NCI-H524 treated with DMSO at 0.1 percent for 48 hours (cell line): ENCODE measurements at places on chromosomes 13 and 19.
A peak's percentile ranks its signal among the peaks of the same experiment; 100 is the strongest.

GRCh38 chr13:50387051-50387581 lies 371.9 kb downstream of the KCNRG start:
- peak; percentile 56 for DNase-seq

DNA sequence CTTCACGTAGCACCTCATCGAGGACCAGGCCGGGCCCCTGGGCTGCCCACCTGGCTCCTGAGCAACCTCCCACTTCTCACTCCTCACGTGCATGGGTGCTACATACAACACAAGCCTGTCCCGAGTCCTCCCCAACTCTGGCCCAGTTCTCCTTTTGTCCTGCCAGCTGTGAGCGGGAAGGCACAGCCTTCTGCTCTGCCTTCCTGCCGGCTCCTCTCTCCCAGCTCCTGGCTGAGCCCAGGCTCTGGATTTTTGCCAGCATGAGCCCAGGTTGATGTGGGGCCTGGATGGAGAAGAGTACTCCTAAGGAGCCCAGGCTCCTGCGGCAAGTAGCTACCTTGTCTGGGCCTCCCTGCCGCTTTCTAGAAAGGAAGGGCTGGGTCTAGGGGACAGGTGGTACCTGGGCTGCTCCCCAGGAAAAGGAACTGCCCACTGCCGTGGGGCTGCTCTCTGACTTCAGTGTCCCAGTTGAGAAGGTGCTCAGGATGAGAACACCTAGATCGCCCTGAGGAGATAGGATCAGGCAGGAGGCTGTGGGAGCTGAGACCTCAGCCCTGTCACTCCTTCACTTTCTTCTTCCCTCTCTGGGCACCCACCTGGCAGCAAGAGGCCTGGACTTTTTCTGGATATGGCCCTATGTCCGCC lies 23.6 kb downstream of the LYL1 start:
- DNase-seq, result no peak

DNA sequence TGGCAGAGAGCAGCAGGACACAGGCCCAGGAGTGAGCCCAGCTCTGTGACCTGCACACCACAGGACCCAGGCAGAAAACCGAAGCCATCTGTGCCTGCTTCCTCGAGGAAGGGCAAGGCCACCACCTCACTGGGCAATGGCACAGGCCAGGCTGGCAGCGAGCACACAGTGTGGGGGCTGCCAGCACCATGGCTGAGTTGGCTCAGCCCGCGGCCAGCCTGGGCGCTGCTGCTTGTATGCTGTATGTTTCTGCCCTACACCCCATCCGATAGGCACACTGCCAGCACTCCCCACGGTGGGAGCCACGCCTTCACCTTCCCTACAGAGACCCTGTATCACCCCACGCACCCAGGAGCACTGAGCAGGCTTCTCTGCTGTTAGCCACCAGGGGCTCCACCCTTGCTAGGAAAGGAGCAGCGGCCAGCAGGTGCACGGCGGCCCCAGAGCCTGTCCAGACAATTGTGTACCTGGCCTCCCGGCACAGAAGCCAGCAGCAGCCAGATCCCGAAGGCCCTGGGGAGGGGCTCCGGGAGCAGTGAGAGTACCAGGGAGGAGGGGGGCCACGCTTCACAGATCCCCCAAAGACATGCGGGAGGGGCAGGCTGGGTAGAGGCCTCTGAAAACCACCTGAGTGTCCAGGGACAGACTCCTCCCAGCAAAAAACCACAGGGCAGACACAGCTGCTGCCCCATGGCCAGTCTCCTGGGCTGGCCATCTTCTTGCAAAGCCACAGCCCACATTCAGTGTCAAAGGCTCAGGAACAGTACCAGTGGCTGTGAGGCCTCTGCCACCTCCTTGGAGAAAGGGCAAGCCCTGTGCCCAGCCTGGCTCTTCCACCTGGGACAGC lies 56.1 kb downstream of the MLLT1 start:
- DNase-seq, result no peak

DNA sequence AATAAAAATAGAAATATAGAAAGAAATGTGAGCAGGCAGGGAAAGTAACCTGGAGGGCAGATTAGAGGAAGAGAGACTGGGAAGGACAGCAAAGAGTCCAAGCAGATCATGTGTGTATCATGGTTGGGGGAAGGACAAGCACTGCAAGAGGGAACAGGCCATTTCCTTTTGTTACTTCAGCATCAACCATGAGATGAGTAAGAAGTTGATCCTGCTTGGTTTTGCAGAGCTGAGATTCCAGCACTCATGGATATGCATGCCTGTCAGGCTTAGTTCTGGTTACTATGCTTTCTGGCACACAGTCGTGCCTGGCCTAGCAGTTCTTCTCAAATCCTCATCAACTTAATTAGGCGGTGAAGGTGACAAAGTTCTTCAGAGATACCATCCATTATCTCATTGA lies 18.1 kb downstream of the NALCN start:
- DNase-seq, result no peak

GRCh38 chr13:101621099-101621498 lies 168.6 kb downstream of the ITGBL1 start:
- DNase-seq, result no peak

DNA sequence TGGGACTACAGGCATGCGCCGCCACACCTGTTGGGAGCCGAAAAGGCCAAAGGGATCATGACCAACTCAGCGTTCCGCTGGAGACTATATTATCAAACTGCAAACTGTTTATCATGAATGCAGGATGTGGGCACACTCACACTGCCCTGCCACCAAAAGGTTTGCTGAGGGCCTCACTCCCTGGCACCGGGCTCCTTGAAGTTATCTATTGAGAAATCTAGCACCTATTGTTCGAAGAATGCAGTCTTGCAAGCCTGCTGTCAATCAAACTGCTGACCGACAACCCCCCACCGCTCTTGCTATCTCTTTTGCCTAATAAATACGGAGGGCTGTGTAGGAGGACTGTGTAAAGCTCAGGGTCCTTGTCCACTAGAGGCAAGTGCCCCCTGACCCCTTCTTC lies 5.2 kb upstream of the ZNF836 start:
- DNase-seq, result no peak

- DNase-seq, result no peak
Measured at GRCh38 chr13:53691417-53691816, 662.8 kb downstream of the OLFM4 start.

- no peak for DNase-seq
Measured at GRCh38 chr13:41693434-41693833, 236.1 kb downstream of the RGCC start.

GRCh38 chr13:40564342-40565001 lies 102.0 kb downstream of the FOXO1 start:
- DNase-seq, result no peak
